ENCODE measurements at places on chromosomes 7 and 10. TPM values are rescaled to one million over a fixed set of nuclear protein-coding genes. Genes with fewer than 3 reads are reported as not detected.

GRCh38 chr7:133815611-133816210 lies 311.4 kb upstream of the LRGUK start:
- no peak for DNase-seq
- no peaks in the 10 kb centered on the region for H3K4me1 ChIP-seq
- H3K4me3 ChIP-seq = no peak overlapping the region
- no peak overlapping the region for H3K27ac ChIP-seq
- no peaks in the 10 kb centered on the region for H3K27me3 ChIP-seq

GRCh38 chr7:711093-711921 lies 15.2 kb upstream of the DNAAF5 start:
- no peak for DNase-seq
- no peak overlapping the region for H3K27ac ChIP-seq
- H3K36me3 ChIP-seq = no peaks in the 10 kb centered on the region
- H3K4me3 ChIP-seq = peak overlapping the region; percentile 66
- no peaks in the 10 kb centered on the region for H3K27me3 ChIP-seq

DNA sequence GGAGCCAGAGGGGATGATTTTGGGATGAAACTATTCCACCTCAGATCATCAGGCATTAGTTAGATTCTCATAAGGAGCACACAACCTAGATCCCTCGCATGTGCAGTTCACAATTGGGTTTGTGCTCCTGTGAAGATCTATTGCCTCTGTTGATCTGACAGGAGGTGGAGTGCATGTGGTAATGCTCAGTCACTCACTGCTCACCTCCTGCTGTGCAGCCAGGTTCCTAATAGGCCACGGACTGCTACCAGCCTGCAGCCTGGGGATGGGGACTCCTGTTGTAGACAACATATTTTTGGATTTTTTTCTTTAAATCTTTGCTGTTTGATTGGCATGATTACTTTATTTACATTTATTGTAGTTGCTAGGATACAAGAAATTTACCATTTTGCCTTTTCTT lies 765.0 kb downstream of the INHBA start:
- no peak overlapping the region for H3K4me3 ChIP-seq
- H3K36me3 ChIP-seq = no peaks in the 10 kb centered on the region
- H3K27me3 ChIP-seq = no peaks in the 10 kb centered on the region
- no peaks in the 10 kb centered on the region for H3K4me1 ChIP-seq

The TMEM213 gene
- not detected for total RNA-seq

DNA sequence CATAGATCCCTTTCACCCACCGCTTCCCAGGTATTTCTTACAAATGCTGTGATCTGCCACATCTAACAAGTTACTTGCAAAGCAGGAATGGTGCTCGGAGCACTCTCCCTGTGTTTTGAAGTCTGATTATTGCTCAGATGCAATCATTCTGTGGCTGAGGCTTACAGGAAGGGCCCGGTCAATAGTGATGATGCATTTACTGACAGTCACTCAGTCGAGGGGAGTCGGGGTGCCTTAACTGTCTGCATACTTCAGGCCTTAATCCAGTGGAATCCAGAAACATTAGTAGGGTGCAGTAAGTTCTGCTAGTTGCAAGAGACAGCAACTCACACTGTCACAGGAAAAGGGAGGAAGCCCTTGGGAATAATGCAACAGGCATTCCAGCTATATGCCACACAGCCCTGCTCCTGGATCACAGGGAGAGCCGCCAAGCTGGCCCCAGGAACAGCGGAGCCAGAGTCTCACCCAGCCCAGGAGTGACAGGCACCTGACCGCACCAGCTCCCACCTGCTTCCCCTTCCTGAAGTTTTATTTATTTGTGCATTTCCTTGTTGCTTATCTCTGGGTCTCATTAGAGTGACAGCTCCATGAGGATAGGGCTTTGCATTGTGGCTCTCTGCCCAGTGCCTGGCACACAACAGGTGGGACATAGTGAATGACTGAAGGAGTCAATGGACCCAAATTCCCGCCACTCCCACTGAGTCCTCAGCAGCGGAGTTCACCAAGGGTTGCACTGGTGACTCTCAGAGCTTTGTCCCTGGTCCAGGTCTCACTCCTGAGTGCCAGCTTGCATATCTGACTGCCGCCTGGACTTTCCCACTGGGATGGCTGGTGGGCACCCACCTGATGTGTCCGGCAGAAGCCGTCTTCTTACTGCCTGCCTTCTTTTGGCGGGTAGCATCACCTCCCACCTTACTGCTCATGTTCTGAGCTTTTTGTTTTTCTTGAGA lies 212.5 kb upstream of the SH2B2 start:
- no peak for DNase-seq
- no peaks in the 10 kb centered on the region for H3K36me3 ChIP-seq
- no peak overlapping the region for H3K27ac ChIP-seq
- no peak overlapping the region for H3K4me3 ChIP-seq
- no peaks in the 10 kb centered on the region for H3K4me1 ChIP-seq
- no peaks in the 10 kb centered on the region for H3K27me3 ChIP-seq

- H3K27ac ChIP-seq = no peak overlapping the region
- no peaks in the 10 kb centered on the region for H3K4me1 ChIP-seq
- no peak overlapping the region for H3K4me3 ChIP-seq
- H3K36me3 ChIP-seq = no peaks in the 10 kb centered on the region
- no peaks in the 10 kb centered on the region for H3K27me3 ChIP-seq
These were observed 15.9 kb downstream of the ADCY1 start for GRCh38 chr7:45589915-45590678.
